ENCODE measurements at places on chromosomes 12 and 14.

DNA sequence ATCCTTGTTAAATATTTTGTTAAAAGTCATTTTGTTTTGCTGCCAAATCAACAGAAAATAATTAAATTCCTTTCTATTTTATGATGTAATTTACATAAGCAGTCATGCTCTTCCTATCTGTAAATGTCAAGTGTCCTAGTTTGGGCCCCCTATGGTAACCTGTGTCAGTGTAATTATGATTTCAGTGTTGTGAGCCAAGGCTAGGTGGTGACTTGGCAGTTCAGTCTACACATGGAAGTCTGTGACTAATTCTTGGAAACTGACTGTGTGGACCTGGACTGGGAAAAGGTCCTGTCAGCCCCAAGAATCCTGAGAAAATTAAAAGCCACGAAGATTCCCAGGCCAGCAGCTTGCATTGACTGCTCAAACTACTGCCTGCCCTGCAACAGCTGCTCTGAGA lies 371.0 kb downstream of the FUT8 start:
- no peak for DNase-seq

DNA sequence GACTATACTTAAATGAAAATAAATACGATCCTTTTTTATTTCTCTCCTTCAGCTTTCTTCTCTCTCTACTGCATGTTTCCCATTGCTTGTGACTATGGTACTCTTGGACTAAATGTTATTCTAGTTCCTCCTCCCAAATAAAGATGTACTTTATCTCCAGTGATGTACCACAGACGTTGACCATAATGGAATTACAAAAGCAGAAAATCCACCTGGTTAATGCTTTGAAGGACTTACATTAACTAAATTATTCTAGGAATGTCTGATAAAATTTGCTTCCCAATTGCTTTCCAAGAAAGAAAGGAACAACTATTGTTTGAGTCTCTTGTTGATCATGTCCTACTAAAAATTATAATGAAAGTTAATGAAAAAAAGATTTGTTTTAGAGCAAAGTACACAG lies 71.8 kb downstream of the NTN4 start:
- DNase-seq, result no peak

- DNase-seq, result no peak
These were observed 193.3 kb upstream of the SYT1 start for GRCh38 chr12:78671295-78671694.

DNA sequence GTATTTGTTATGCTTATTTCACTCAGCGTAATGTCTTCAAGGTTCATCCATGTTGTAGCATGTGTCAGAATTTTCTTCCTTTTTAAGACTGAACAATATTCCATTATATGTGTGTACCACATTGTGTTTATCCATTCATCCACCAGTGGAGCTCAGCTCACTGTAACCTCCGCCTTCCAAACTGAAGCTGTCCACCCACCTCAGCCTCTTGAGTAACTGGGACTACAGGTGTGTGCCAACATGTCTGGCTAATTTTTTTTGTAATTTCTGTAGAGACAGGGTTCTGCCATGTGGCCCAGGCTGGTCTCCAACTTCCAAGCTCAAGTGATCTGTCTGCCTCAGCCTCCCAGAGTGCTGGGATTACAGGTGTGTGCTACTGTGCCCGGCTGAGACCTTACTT lies 21.1 kb downstream of the CCDC77 start:
- DNase-seq, result no peak

DNA sequence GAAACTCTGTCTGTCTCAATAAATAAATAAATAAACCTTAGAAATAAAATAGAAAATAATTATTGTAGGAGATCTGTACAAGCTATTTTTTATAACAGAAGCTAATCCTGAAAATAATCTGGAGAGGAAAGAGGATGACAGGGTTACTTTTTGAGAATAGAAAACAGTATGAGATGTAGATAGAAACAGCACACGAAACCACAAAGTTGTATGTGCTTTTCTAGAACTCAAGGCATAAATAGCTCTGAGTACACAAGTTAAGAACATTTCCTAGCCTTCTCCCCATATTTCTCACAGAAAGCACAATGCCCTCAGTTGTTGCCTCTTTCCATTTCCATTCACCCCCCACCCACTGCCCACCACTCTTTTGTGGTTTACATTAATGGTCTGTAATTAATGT lies 35.7 kb downstream of the SLC38A4 start:
- no peak for DNase-seq

GRCh38 chr12:39503439-39503838 lies 60.5 kb upstream of the KIF21A start:
- no peak for DNase-seq

DNA sequence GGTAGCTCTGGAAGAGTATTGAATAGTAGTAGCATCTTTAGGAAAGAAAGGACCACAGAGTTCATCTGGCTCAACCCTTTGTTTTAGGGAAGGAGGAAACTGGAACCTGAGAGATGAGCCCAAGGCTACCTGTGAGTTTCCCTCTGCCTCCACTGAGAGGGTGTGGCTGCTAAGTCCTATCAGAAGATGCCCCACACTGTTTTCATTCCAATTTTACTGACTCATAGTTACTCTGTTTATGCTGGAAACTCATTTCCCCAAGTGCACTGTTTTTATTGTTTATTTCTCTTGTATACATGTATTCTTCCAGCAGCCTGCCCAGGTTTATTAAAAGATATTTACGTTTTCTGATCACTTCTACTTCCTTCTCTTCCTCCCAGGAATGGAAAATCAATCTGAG lies 127.4 kb upstream of the ARHGAP5 start:
- no peak for DNase-seq

GRCh38 chr12:70449074-70449752 lies 83.1 kb downstream of the KCNMB4 start:
- no peak for DNase-seq

DNA sequence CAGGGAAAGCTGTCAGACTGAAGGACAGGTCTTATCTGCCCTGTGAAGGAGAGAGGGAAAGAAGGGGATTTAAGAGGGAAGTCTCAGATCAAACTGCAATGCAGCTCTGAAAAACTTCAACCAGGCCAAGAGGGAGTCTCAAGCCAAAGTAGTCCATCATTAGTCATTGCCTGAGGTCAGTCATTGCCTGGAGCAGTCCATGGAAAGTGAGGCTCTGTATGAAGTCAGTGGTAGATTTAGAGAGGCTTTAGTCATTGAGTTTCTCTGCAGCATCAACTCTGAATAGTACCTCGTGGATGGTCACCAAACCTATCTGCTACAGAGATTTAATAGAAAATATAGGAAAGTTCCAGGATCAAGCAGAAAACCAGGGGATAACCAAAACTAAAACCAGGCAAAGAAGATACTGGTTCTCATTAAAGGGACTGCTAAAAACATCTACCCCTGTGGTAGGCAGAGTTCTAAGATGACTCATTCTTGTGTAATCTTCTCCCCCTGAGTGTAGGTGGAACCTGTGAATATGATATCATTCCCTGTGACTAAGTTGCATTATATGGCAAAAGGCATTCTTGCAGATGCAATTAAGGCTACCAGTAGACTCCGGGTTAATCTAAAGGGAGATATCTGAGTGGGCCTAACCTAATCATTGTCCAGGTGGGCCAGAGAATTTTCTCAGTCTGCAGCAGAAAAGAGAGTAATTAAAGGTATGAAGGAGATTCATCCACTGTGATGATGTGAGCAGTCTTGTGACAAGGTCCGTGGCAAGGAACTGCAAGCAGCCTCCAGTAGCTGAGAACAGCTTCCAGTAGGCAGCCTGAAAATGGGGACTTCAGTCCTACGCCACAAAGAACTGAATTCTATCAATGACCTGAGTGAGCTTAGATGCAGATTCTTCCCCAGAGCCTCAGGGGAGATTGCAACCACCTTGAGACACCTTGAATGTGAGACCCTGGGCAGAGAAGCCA lies 123.1 kb downstream of the GALC start:
- DNase-seq, result no peak

- DNase-seq, result peak; percentile 67
These were observed 8.6 kb downstream of the ASB2 start for GRCh38 chr14:93967637-93968250.

DNA sequence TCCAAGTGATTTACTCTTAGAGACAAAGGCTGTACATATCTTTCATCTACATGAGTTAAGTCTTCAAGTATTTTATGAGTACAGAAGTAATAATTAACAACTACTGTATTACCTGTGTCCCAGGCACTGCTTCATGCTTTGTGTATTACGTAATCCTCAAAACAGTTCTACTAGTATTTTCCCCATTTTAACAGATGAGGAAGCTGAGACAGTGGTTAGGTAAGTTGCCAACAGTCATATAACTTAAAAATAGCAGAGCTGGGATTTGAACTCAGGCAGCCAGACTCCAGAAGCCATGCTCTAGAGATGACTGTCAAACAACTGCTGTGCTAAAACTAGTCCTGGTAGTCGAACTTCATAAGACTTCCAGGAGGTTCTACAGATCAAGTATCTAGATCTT lies 10.7 kb downstream of the TRMT5 start:
- peak; percentile 27 for DNase-seq

DNA sequence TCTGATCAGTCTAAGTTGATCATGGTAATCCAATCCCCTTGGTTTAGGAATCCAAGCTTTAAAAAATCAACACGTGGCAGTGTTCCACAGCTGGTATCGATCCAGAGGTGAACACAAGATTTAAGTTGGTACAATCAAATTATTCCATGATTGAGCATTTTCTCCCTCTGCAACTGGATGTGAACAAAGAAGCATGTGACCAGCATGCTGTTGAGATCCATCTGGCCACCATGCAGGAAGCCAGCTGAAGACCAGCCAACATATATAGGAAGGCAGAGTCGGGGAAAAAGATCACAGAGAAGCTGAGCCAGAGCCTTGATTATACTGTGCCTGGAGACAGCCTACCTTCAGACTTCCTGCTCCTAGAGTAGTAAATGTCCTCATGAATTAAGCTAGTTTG lies 158.3 kb downstream of the SEC23A start:
- no peak for DNase-seq

DNA sequence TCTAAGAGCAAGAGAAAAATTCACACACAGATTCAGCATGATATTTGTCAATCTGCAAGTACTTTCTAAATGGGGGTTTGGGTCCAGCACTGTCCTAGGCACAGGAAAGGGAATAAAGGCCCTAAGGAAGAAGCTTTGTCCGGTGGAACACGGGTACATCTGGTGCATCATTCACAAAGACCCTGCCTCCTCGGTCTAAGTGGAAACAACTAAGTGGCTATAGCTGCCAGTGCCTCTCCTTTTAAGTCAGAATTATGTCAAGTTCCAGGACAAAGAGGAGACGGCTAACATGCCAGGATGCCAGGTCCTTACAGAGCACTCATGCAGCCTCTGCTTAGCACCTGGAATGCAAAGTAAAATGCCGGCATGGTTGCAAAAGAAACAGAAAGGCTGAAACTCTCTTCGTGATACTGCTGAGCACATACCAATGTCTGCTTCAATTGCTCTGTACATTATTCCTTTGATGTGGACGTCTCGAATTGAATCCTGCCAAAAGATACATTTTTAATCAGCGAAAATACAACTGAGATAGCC lies 47.5 kb downstream of the NT5DC3 start:
- no peak for DNase-seq

DNA sequence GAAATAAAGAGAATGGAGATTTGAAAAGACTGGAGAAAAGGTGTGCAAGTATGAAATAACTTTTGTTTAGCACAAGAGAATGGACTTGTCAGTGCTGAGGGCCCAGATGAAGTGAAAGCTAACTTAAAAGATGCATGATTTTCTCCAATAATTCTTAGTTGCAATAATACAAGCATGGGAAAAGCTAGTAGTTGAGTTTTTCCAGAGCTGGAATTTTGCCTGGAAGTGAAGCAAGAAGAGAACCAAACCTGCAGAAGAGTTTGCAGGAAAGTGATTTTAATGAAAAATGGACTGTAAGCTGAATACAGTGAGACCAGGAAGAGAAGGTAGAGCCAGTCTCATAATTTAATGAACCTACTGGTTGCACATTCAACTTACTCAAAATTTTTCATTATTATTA lies 69.3 kb upstream of the FSCB start:
- DNase-seq, result no peak
